Heart right ventricle (tissue), 16 donors: ENCODE measurements at places on chromosomes 12 and 14. TPM values are rescaled to one million over a fixed set of nuclear protein-coding genes. Genes with fewer than 3 reads are reported as not detected.

GRCh38 chr14:58243790-58244555, 670 bp upstream of the PSMA3 start:
- H3K27me3 ChIP-seq: no peaks in the 10 kb centered on the region
- H3K4me1 ChIP-seq: peaks cover 24% of the 10 kb centered on the region
- no peak for DNase-seq
- H3K27ac ChIP-seq: peak overlapping the region; percentile 93

DNA sequence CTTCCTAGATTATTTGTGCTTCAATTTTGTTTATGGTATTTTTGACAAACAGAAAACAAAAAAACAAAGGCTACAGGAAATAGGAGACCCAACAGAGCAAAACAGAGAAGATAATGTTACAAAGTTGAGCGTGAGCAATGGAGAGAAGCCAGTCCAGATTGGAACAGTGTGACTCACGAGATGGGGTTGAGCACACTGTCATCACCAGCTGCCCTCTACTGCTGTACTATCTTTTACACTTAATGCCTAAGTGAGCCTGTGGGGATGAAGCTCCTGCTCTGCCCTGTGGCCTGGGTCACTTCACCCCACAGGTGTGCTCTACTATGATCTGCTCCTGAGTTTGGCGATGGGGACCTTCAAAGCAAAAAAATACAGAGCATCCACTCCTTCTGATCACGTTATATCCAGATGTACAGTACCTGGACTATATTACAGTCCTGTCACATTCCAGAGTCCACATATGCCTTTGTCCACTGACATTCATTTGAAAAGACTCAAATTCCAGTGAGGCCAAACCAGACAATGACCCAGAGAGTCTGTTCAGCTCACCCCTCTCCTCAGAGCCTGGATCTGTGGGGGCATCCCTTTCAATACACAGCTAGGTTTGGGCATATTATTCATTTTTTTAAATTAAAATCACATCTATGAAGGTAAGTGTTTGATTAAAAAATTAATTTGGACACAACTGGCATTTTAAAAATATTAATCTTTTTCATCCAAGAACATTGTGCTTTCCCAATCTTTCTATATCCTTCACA, 4.4 kb downstream of the IPO8 start:
- H3K4me3 ChIP-seq: no peak overlapping the region
- no peaks in the 10 kb centered on the region for H3K27me3 ChIP-seq
- peak; percentile 32 for DNase-seq
- no peaks in the 10 kb centered on the region for H3K36me3 ChIP-seq
- H3K27ac ChIP-seq: no peak overlapping the region

- no peak for DNase-seq
- H3K27ac ChIP-seq: no peak overlapping the region
- H3K27me3 ChIP-seq: peaks cover 57% of the 10 kb centered on the region
- no peaks in the 10 kb centered on the region for H3K4me1 ChIP-seq
- H3K36me3 ChIP-seq: no peaks in the 10 kb centered on the region
- H3K4me3 ChIP-seq: no peak overlapping the region
Observed at GRCh38 chr14:61186341-61187195, 94.6 kb downstream of the TMEM30B start.

DNA sequence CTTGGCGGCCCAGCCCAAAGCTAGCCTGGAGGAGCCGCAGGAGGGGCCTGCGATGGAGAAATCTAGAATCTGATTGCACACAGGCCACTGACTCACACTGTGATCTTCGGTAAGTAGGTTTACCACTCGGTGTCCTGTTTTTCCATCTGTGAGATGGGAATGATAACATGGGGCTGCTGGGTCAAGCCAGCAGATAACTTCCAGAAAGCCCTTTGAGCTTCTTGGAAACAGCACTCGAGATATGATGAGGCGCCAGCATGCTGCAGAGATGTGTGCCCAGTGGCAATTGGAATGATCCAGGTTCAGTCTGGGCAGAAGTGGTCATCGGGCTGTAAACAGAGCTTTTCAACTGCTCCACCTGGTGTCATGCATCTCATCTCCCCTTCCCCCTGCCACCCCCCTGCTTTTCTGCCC, 771.3 kb upstream of the TBX3 start:
- no peak for DNase-seq
- H3K4me3 ChIP-seq: no peak overlapping the region
- H3K27ac ChIP-seq: no peak overlapping the region
- H3K36me3 ChIP-seq: no peaks in the 10 kb centered on the region

DNA sequence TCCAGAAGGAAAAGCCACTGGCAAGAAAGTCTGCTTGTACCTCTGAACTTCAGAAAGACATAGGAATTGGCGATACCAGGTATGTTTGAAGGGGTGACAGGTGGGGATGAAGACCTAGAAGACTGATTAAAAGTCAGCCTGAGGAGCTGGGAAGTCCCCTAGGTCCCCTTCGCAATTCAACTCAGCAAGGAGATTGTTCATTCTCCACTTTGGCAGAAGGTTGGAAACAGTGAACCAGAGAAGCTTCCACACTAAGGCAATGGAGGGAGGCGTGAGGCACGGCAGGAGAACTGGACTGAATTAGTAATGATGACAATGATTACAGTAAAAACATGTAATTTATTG, 240.3 kb upstream of the TMPO start:
- no peaks in the 10 kb centered on the region for H3K4me1 ChIP-seq
- no peak overlapping the region for H3K4me3 ChIP-seq
- no peak for DNase-seq
- no peaks in the 10 kb centered on the region for H3K36me3 ChIP-seq
- no peak overlapping the region for H3K27ac ChIP-seq
- H3K27me3 ChIP-seq: no peaks in the 10 kb centered on the region

DNA sequence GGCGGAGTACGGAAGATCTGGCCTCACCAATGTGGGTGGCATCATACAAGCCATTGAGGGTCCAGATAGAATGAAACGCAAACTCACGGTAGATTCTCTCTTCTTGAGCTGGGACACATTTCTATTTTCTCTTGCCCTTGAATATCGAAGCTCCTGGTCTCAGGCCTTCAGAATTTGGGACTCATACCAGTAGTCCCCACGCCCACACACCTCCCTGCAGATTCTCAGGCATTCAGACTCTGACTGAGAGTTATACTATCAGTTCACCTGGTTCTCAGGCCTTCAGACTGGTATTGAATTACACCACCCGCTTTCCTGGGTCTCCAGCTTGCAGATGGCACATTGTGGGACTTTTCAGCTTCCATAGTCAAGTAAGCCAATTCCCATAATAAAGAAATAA, 37.8 kb downstream of the EIF2S3B start:
- H3K27ac ChIP-seq: no peak overlapping the region
- H3K4me3 ChIP-seq: no peak overlapping the region
- DNase-seq: no peak
- no peaks in the 10 kb centered on the region for H3K4me1 ChIP-seq
- H3K27me3 ChIP-seq: no peaks in the 10 kb centered on the region

The FRS2 gene
- total RNA-seq: 19.6 TPM

The RNU6-8 gene
- not detected for total RNA-seq

The RILPL1 gene
- total RNA-seq: 107 TPM

The CFAP54 gene
- 0.08 TPM for total RNA-seq
